ENCODE measurements at places on chromosomes 1 and 21. TPM values are rescaled to one million over a fixed set of nuclear protein-coding genes. Genes with fewer than 3 reads are reported as not detected.

NIBAN1 gene
- 146 TPM for total RNA-seq

DNA sequence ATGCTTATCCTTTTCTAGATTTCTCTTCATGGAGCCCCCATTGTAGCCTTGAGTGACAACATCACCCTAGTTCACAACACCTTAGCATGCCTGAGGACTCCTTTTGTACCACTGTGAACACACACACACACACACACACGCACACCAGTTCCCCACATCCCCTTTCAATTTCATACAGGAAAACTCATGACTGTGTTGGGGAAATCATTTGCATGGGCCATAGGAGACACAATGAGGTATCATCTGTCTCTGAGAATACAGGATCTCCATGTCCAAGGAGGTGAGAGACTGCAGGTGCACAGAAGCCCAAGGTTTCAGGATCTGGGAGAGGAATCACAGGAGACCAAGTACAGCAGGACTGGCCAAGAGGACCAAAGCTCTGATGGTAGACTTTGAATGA is 119.7 kb downstream of the TPTE start:
- no peak for DNase-seq

MAB21L3 gene
- 12.0 TPM for total RNA-seq

GRCh38 chr1:54808443-54809207 is 7.5 kb upstream of the TTC22 start:
- no peak for DNase-seq

DNA sequence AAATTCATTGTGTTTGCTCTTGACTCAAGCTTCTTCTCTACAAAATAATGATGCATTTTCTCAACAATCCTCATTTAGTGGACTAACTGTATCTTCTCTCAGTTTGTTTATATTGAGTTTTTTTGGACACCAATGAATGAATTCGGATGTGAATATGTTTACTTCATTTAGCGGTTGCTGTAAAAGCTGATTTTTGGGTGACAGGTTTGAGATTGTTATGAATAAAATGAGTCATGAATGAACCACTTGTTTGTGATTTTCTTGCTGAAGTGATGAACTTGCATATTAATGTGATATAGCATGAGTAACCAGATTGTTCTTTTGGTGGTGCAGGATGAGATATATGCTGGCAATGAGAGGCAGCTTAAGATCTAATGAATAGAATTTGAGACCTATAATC is 3.1 kb downstream of the DNM3 start:
- no peak for DNase-seq

GRCh38 chr1:6635161-6635909 is 10.7 kb downstream of the THAP3 start:
- DNase-seq = no peak

DNA sequence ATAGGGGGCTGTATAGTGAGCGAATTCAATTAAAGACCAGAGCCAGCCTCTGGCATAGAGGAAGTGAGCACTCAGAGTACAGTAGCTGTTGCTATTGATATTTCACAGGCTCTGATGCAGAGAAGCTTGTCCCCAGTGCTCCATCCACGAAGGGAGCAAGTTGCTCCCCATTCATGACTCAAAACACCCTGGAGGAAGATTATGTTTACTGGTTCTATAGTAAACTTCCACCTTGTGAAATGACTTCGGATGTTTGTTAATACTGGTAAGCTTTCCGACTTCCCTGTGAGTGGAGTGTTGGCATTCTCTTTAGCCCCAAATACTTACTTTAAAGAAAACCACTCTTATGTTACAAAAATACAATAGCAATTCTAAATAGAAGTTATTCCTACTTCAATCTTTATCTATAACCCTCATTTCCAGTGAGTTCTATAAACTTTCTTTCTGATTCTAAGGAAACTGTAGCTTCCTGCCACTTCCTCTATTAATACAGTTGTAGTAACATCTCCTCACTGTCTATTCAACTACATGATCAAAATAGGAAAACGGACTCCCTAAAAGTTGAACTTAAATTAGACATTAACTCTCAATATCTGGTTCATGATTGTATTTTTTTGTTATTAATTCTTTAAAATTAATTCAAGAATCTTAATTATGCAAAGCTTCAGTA is 46.4 kb downstream of the ZNF281 start:
- no peak for DNase-seq

DNA sequence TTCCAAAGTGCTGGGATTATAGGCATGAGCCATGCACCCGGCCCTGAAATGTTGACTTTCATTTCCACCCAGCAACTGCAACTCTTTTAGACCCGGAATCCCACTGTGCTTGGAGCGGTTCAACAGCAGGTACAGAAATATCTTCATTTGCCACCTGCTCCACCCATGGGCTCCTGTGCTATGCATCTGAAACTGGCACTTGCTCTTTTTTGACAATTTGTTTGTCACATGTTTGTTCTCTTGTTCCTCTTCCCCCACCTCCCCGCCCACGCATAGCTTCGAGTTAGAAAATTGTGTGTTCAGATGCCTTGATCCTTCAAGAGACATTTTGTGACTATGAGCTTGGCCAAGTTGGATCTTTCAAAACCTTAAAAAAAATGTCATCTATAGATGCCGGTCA is 2.4 kb upstream of the IFNLR1 start:
- DNase-seq = no peak

GRCh38 chr1:89203166-89203565 is 4.4 kb upstream of the GBP4 start:
- DNase-seq = no peak

GRCh38 chr1:29648026-29648425 is 411.7 kb downstream of the PTPRU start:
- DNase-seq = no peak

MIXL1 gene
- not detected for total RNA-seq

GRCh38 chr1:17915511-17916197 is 160.5 kb downstream of the ACTL8 start:
- DNase-seq = no peak

GRCh38 chr1:112997781-112998180 is 41.8 kb upstream of the SLC16A1 start:
- no peak for DNase-seq

CELA2A gene
- not detected for total RNA-seq

DNA sequence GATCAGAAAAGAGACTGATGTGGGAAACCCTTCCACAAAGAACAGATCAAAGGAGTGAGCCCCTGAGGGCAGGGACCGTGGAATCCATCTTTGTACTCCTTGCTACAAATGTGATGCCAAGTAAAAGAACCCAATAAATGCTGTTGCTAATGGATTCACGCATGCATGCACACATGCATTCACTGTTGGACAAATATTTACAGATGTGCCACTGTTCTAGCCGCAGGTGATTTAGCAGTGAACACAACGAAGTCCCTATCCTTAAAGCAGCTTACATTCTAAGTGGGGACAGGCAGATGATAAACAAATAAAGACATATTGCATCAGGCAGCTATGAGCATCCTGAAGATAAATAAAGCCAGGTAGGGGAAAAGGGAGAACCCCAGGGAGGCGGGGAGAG is 67.8 kb downstream of the ITPKB start:
- DNase-seq = no peak

GAS5 gene
- total RNA-seq = 715 TPM

DNA sequence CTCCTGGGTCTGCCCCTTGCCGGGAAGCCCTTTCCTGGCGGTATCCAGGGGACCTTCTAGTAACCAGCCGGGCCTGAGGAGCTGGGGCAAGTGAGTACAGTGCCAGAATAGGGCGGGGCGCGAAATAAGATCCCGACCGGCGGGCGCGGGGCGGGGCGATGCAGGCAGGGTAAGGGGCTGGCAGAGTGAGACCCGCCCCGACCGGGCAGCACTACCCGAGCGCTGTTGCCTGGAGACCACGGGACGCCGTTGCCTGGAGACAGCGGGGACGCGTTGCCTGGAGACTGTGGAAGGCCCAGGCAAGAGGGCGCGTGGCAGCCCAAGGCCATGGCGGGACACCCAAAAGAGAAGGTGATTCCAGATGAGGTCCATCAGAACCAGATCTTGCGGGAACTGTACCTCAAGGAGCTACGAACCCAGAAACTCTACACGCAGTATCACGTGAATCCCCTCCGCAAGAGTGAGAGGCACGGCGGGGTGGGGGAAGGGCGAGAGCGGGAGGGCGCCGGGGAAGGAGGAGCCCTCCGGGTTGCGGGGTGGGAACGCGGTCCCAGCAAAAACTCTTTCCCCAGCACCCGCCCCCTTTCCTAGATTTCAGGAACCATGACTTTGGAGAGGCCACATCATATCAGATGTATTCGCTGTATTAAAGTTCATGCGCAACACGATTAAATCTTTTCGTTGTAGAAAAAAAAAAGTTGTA is 24.3 kb downstream of the EBNA1BP2 start:
- DNase-seq = no peak

LHX8 gene
- total RNA-seq = not detected
